ENCODE measurements at places on chromosomes 12 and 14.

GRCh38 chr12:76866726-76867125 lies 12.1 kb downstream of the CSRP2 start:
- DNase-seq: peak; percentile 77

DNA sequence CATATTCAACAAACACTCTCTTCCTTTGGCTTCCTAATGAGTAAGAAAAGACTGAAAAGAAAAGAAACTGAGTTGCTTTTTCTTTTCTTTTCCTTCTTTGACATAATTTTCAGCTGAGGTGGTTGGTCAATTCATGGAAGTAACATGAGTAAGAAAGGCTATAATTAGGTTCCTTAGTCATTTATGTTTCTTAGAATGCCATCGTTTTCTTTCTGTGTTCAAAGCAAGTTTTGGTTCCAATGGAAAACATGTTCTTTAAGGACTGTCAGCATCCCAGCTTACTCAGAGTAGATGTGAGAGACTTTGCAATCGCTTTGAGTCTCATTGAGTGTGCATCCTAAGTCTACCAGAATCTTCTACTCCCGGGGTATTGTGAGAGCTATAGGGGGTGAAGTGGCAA lies 882.4 kb downstream of the DIO2 start:
- DNase-seq: peak; percentile 20

GRCh38 chr12:15013634-15014179 lies 40.9 kb downstream of the PDE6H start:
- DNase-seq: no peak

GRCh38 chr12:6340032-6340638 lies 1.7 kb downstream of the TNFRSF1A start:
- peak; percentile 81 for DNase-seq

DNA sequence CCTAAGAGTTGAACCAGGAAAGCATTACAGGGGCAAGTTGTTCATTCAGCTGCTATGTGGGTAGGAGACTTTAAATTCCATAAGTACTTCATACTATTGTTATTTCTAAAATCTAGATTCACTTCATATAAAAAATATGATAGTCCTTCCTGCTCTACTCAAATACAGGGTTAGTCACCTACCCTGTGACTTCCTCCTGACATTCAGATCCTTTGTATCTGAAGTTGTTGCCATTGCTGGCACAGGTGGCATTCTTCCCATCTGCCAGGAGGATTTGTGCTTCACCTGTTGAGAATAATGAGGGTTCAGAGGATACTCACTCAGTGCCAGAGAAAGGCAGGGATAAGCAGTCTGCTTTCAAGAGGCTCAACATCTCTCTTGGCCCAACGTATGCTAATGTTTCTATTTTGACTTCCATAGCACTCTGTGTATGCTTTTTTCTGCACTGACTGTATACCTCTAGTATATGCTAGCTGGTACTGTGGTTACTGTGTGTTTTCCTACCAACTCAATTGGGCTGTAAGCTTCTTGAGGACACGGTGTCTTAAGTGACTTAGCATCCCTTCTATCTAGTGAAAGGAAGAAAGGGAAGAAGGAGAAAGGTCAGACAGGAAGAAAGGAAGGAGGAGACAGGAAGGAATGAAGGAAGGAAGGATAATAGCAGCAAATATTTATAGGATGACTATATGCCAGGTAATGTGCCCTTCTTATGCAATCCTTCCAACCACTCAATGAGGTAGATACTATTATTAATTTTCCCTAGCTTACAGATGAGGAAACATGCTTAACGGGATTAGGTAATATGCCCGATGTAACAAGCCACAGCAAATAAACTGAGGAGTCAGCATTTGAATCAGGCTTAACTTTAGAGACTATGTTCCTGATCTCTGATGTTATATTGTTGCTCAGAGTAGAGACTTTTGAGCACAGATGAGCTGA lies 38.5 kb upstream of the FGF6 start:
- DNase-seq: no peak

DNA sequence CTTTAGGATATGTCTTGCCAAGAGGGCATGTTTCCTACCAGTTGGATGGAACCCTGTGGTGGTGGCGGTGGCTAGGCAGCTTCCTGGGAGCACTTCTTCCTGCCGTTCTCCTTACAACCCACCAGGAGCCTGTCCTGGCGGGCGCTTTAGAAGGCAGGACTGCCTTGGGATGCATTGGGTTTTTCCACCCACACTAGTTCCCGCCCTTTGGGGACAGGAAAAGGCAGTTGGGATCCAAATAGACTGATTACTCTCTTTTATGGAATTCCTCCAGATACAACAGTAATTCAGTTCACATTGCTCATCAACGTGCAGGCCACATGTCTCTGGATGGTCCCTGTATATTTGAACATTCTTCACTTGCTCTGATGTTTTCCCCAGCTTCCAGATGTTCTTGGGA lies 305.7 kb upstream of the SSTR1 start:
- peak; percentile 89 for DNase-seq

GRCh38 chr12:124446364-124446763 lies 121.0 kb downstream of the NCOR2 start:
- no peak for DNase-seq

All from fibroblast of skin of right biceps (primary cell).